ENCODE measurements at places on chromosomes 7 and 10.

DNA sequence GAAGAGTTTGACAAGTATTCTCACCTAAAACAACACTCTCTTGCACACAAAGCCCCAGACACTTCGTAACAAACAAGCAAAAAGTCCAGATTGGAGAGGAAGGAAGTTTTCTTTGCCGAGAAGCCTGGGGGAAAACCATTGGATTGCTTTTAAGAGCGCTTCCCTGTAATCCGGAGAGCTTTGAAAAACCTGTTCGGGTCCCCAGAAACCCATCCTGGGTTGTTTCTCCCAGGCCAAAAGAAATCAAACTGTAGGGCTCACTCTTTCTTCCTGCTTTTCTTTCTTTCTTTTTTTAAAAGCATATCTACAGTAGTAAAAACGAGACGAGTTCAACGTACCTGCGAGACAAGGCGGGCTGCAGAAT, 655 bp downstream of the SP8 start:
- DNase-seq: no peak

DNA sequence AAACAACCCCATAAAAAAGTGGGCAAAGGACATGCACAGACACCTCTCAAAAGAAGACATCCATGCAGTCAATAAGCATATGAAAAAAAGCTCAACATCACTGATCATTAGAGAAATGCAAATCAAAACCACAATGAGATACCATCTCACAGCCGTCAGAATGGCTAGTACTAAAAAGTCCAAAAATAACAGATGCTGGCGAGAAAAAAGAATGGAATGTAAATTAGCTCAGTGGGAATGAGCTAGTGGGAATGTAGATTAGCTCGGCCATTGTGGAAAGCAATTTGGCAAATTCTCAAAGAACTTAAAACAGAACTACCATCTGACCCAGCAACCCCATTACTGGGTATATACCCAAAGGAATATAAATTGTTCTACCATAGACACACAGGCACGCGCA, 287.0 kb downstream of the WDR37 start:
- no peak for DNase-seq

DNA sequence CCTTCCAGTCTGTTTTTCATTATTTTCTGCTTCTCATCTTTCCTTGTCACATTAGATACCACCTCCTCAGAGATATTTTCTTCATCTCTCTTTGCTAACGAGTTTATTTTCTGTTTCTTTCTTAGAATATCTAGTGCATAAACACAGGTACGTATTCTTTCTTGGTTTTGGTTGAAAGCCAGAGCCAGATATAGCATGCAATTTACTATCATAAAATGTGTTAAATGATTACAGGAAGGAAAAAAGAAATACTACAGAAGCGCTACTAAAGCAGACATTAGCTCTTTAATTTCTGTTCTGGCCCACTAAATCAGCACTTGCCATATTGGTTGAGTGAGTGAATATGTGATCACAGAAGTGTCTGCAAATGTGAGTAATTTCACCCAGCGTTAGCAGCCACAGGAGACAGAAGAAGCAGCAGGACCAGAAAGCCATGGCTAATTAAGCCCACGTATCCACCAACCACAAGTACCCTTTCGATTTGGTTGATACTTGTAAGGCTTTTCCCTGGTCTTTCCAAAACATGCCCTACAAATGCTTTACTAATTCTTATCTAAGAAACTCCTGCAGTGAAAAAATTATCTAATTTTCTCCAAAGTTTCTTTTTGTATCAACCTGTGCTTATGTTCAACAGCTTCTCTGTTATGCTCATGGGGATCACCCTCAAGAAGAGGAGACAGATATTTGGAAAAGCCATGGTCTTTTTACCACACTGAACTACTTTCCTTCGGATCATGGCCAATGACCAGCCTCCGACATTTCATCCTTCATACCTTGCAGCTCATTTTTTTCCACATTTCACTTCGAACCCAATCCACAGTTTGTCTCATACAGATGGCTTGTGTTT, 23.1 kb upstream of the MACC1 start:
- no peak for DNase-seq

GRCh38 chr10:64156166-64156565, 635.0 kb downstream of the REEP3 start:
- DNase-seq: no peak

- DNase-seq: no peak
These were observed 2.2 kb upstream of the GTF2I start for GRCh38 chr7:74655324-74655723.

DNA sequence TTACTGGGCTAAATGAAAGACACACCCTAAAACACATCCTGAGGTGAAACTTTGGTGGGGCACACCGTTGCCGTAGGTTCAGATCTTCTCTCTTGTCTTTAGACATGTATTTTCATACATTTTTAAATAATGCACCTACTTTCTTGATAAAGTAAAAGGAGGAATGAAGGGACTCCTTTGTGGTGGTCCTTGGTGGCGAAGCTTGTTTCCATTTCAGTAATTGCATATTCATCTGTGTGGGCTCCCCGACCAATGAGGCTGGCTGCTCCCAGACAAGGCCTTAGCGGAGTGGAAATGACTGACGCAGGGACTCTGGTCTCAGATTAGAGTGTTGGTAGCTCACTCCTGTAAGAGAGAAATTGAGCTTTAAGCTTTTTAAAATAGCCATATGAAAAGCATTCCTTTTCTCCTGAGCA, 815 bp downstream of the CCSER2 start:
- peak; percentile 1 for DNase-seq

DNA sequence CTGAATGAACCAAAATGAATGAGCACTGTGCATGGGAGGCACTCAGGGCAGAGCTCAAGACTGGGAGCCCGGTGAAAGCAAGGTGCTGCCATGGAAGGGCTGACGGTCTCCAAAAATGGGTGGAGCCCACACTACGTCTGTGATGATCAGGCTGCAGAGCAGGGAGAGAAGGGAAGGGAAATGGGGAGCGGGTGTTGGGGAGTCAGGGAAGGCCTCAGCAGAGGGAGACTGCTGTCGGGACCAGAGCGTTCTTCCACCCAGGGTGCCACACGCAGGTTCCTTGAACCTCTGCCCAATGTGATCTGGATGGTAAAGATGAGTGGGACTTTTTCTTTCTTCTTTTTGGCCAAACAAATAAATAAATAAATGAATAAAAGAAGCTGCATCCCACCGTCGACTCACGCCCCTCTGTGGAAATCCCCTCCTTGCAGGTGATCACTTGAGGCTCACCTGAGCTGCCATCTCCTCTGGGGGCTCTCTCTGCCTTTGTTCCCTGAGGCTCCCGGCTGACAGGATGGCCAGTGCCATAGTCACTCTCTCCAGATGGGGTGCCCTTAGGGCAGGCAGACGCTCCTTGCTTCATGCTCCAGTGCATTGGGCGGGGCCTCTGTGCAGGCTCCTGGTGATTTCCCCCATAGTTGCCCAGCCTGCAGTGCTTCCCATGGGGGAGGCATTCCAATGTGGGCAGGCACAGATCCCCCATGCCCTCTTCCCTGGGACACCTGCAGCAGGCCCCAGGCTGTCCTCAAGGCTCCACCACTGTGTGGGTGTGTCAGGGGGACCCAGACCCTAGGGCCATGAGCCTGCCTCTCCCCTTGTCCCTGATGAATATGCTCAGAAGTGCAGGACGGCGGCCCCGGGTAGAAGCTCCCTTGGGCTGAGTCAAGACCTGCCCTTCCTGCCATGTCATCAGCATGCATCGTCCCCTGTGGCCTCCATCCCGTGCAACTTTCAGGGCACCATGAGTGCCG, 131.8 kb downstream of the PTPN20 start:
- no peak for DNase-seq

DNA sequence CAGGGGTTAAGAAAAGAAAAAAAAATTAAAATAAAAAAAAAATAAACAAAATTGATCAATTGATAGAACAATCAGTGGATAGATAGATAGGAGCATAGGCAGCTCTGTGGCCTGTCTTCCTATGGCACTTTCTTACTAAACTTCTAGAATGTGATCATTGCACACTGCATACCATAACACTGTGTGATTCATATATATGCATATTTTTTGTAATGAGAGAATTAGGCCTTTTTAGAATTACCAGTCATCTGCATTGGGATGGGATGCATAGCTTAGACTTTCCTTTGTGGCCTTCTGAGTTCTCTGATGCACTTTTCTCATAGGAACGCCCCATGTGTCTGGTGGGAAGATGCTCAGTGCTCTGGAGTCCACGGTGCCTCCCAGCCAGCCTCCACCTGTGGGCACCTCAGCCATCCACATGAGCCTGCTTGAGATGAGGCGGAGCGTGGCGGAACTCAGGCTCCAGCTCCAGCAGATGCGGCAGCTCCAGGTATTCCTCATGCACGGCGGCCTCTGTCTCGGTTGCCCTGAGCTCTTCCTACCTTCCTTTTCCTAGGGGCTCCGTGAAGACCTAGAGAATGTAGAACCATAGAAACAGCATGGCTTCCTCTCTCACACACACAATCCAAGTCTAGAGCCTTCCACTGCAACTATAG, 222.5 kb downstream of the ARHGAP21 start:
- no peak for DNase-seq

DNA sequence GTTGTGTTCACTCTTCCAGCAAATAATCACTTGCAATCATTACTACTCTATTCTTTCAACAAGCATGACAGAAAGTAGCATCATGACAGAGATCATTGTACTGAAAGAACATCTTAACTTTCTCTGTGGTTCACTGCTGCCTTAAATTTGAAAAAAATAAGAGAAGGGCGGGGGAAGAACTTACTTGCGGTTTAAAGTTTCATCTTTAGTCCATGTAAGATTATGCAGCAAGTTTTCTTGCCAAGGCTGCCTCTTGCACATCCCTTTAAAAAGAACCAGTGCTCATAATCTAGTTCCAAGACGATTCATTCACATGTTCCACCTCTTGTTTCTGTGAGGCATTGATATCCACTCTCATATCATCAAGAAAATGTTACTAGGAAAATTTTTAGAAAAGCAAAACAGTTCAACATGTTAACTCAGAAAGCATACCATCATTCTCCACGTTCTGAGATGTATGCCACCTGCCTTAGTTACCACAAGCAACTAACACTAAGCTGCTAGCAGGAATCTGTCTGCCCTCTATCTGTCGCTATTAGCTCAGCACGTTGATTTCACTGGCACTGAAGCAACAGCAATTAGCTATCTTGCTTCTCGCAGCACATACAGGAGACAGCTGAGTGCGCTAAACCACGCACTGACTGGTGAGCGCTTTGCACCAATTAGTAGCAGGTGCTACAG, at the start of gene PCDH15:
Gene PCDH15, minus strand, starts transcription at position 491 of the 681 bp plus-strand sequence. CDS start 136,969 bp downstream, outside the sequence.
- DNase-seq: peak; percentile 56

GRCh38 chr10:49204119-49204518, 15.9 kb upstream of the TMEM273 start:
- DNase-seq: no peak
